Activated T-cell treated with anti-CD3 and anti-CD28 coated beads for 48 hours (primary cell): ENCODE measurements at places on chromosomes 1 and 21.

DNA sequence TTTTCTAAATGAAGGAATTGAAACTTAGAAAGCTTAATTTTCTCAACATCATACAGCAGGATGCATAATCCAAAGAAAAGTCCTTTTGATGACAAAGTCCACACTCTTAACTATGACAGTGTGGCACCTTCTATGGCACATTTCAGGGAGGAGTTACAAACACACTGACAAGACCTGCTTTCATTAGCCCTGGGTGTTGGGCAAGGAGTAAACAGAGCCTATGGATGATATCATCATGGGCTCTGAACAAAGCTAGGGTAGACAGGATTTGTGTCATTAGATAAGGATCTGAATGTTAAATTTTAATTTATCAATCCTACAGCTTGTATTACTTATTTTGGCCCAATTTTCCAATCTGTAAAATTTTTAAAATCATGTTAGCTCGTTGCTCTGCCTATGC is 62.6 kb upstream of the DENND1B start:
- DNase-seq, result no peak

- no peak for DNase-seq
Observed at GRCh38 chr1:228866468-228866867, 131.2 kb downstream of the RHOU start.

DNA sequence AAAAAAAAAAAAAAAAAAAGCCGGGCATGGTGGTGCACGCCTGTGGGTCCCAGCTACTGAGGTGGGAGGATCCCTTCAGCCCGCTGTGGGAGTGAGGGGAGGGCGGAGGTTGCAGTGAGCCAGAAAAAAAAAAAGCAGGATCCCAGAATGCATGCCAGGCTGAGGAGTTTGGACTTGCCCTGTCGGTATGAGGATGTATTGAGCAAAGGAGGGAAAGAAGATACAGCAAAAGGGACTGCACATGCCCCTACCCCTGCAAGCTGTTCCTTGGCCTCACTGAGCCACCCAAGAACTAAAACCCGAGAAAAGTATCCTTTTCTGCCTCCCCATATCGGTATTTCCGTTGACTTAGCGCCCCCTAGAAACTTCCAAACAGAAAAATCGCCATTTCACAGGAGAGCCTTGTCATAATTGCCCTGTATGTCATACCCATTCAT is 1.3 kb upstream of the GPATCH4 start:
- DNase-seq, result no peak

GRCh38 chr1:245603311-245603865 is 448.6 kb downstream of the KIF26B start:
- DNase-seq, result no peak

DNA sequence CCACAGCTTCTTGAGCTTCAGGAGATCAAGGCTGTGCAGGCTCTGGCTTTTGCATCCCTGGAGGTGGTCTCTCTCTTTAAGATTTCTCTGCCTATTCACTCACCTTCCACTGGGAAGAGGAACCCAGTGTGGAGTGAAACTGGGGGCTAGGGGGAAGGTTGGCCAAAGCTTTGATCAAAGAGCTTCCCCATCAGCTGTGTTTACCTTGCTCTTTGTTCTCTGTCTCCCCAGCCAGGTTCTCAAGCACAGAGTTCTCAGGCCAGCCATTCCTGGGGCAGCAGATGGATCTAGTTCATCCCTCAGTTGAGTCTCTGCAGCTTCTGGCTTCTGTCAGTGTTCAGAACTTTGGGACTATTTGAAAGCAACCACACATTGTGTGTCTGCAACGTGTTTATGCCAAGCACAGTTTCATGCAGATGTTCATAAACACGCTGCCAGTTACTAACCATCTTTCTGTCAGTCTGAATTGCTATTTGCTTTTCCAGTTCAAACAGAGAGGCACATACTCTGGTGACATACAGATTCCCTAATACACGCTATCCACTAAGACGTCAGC is 17.2 kb upstream of the MRPS14 start:
- no peak for DNase-seq

DNA sequence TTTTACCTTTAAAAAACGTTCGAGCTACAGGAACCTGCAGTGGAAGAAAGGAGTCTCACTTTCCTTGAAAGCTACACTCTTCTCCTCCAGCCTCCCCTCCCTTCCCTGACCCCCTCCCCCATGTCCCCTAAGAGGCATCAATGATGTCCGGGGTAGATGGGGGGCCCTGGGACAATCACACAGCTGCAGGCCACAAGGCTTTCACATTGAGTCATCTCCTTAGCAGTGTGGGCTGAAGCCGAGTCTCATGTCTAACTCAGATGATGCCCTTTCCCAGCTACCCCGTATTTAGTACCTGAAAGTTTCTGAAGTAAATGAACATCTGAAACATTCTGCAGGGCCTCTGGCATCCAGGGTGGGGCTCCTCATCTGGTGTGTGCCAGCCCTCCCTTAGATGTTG is 6.3 kb upstream of the GPR25 start:
- DNase-seq, result peak; percentile 50

GRCh38 chr1:46757247-46757955 is 38.5 kb upstream of the EFCAB14 start:
- DNase-seq, result no peak

GRCh38 chr1:71593523-71593922 is 512.7 kb upstream of the ZRANB2 start:
- no peak for DNase-seq

DNA sequence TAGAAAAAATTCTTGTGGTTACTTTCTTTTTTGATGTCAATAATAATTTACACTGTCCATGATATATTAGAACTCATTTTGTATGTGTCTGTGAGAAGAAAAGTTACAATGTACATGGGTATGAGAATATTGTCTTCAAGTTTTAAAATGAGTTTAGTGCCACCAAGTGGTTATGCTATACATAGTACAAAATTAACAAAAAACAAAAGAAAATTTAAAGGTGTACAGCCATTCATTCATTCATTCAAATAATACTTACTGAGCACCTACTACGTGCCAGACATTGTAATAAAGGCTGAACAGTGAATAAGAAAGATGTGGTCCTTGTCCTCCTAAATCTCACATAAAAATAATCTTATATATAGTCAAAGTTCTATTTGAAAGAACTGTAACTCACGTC is 27.7 kb downstream of the UCHL5 start:
- DNase-seq, result no peak

DNA sequence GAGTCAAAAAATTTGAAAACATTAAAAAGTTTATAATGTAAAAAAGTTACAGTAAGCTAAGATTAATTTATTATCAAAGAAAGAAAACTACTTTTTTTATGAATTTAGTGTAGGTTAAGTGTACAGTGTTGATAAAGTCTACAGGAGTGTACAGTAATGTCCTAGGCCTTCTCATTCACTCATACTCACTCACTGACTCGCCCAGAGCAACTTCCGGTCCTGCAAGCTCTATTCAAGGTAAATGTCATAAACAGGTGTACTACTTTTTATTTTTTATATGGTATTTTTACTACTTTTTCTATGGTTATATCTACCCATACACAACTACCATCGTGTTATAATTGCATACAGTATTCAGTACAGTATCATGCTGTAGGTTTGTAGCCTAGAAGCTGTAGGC is 49.6 kb downstream of the TBX19 start:
- no peak for DNase-seq

DNA sequence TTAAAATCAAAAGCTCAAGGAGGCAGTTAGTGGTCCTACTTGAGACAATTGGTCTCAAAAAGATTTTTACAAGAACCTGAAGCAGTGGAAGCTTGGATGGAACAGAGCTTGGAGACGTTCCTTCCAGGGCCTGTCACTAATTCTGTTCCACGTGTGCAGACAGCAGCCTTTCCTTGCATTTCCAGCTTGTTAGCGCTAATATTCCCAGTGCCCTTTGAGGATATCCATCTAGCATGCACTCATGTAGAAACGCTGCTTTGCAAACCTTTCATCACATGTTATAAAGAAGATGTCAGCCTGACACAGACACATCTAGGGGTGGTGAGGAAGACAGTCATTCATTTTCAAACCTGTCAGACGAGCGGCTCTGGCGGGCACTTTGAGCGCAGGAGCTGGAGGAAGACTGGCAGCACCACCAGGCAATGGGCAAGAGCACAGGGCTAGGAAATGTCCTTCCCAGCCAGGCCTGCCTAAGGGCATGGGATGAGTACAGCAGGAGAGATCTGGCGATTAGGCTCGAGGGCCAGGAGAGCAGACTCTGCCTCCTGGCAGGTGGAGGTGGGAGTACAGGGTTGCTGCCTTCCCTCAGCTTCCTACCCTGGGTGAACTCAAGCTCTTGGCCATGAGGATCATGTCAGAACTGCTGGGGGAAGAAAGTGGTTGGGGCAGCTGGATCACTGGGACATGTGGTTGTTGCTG is 55.5 kb downstream of the CASQ2 start:
- DNase-seq, result no peak
